Caco-2 (cell line): ENCODE measurements at places on chromosomes 2 and 18. TPM values are rescaled to one million over a fixed set of nuclear protein-coding genes. Genes with fewer than 3 reads are reported as not detected.

Gene DCTN1
- total RNA-seq, result 132 and 139 TPM in 2 replicates

Gene PROC
- total RNA-seq, result 4.1 and 6.4 TPM in 2 replicates

Gene DYNC1I2
- total RNA-seq, result 62.9 and 69.6 TPM in 2 replicates

Gene DES
- 0.86 TPM in 1 of 2 replicates, not detected in the other for total RNA-seq

Gene SGPP2
- total RNA-seq, result not detected in 2 replicates

Gene REG3A
- 0.45 and 1.1 TPM in 2 replicates for total RNA-seq

Gene SERPINB13
- total RNA-seq, result not detected in 2 replicates

Gene ERICH2
- 3.1 and 3.3 TPM in 2 replicates for total RNA-seq

Gene RFX8
- not detected in 2 replicates for total RNA-seq

Gene SANBR
- 13.3 and 14.3 TPM in 2 replicates for total RNA-seq

Gene ANKRD53
- 0.16 and 0.28 TPM in 2 replicates for total RNA-seq

Gene NFATC1
- total RNA-seq, result 0.66 and 1.0 TPM in 2 replicates

Gene GAREM2
- 15.6 and 23.6 TPM in 2 replicates for total RNA-seq

Gene AQP12B
- total RNA-seq, result not detected in 2 replicates

Gene GLB1L
- total RNA-seq, result 3.3 and 4.3 TPM in 2 replicates

Gene AGXT
- total RNA-seq, result 0.20 and 0.39 TPM in 2 replicates

Gene ZNF804A
- not detected in 2 replicates for total RNA-seq

Gene COL5A2
- 190 and 244 TPM in 2 replicates for total RNA-seq

Gene EXOC6B
- total RNA-seq, result 36.1 and 38.0 TPM in 2 replicates

Gene FOXI3
- total RNA-seq, result 0.14 TPM in 1 of 2 replicates, not detected in the other

Gene RGPD4
- 0.07 TPM in 1 of 2 replicates, not detected in the other for total RNA-seq

Gene PDCD1
- total RNA-seq, result not detected in 2 replicates

Gene NCKAP5
- 3.5 and 3.8 TPM in 2 replicates for total RNA-seq

Gene VIT
- total RNA-seq, result 0.51 and 1.2 TPM in 2 replicates

Gene CMPK2
- 0.52 and 0.53 TPM in 2 replicates for total RNA-seq
